ENCODE measurements at places on chromosomes 6 and 20. TPM values are rescaled to one million over a fixed set of nuclear protein-coding genes. Genes with fewer than 3 reads are reported as not detected.

- H3K27me3 ChIP-seq, result no peaks in the 10 kb centered on the region
- H3K4me1 ChIP-seq, result peaks cover 18% of the 10 kb centered on the region
Observed at GRCh38 chr6:116697480-116697879, 16.5 kb downstream of the KPNA5 start.

- no peak overlapping the region for H3K4me3 ChIP-seq
- no peak overlapping the region for H3K27ac ChIP-seq
Observed at GRCh38 chr6:67888546-67888885, 746.6 kb upstream of the ADGRB3 start.

- no peaks in the 10 kb centered on the region for H3K27me3 ChIP-seq
- H3K27ac ChIP-seq, result peak overlapping the region; percentile 98
- peaks cover 78% of the 10 kb centered on the region for H3K4me1 ChIP-seq
- peak; percentile 87 for DNase-seq
Observed at GRCh38 chr6:166627875-166628801, 1.1 kb upstream of the RPS6KA2 start.

GRCh38 chr6:138682704-138683527 lies 90.7 kb upstream of the CCDC28A start:
- no peaks in the 10 kb centered on the region for H3K4me1 ChIP-seq
- no peaks in the 10 kb centered on the region for H3K36me3 ChIP-seq
- no peak overlapping the region for H3K4me3 ChIP-seq
- peak overlapping the region; percentile 22 for H3K27ac ChIP-seq
- H3K27me3 ChIP-seq, result no peaks in the 10 kb centered on the region

DNA sequence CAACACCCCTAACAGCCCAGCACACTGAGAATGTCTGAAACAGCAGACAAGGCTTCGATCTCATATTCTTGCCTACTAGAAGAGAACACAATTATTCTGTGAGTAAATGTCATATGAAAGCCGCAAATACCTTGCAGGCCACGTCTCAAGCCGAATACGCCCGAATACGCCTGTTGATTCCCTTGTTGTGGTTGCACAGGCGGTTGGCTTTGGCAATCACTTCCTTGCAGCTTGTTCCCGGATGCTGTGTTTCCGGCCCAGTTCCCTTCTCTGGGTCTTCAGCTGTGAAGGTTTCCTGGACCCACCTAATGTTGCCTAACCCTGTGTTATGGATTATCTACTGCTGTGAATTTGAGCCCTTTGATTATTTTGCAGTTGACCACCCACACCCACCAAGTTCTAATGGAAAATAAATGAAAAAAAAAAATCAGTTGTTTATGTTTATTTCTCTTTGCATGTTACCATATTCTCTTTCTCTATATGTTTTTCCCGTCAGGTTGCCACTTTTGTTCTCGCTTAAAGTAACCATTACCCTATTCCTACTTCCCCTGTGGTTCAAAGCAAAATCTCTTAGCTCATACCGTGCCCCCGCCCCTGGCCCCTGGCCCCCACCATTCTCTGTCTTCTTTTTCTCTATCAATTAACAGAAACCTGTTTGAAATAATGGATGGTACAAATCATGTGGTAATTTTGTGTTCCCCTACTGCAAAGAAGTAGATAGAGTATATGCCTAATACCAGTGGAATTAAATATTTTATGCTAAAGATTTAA lies 172.4 kb downstream of the ADGB start:
- peak overlapping the region; percentile 75 for H3K27ac ChIP-seq
- no peaks in the 10 kb centered on the region for H3K27me3 ChIP-seq
- H3K4me3 ChIP-seq, result peak overlapping the region; percentile 32
- DNase-seq, result peak; percentile 62
- H3K36me3 ChIP-seq, result no peaks in the 10 kb centered on the region
- peaks cover 4% of the 10 kb centered on the region for H3K4me1 ChIP-seq

DNA sequence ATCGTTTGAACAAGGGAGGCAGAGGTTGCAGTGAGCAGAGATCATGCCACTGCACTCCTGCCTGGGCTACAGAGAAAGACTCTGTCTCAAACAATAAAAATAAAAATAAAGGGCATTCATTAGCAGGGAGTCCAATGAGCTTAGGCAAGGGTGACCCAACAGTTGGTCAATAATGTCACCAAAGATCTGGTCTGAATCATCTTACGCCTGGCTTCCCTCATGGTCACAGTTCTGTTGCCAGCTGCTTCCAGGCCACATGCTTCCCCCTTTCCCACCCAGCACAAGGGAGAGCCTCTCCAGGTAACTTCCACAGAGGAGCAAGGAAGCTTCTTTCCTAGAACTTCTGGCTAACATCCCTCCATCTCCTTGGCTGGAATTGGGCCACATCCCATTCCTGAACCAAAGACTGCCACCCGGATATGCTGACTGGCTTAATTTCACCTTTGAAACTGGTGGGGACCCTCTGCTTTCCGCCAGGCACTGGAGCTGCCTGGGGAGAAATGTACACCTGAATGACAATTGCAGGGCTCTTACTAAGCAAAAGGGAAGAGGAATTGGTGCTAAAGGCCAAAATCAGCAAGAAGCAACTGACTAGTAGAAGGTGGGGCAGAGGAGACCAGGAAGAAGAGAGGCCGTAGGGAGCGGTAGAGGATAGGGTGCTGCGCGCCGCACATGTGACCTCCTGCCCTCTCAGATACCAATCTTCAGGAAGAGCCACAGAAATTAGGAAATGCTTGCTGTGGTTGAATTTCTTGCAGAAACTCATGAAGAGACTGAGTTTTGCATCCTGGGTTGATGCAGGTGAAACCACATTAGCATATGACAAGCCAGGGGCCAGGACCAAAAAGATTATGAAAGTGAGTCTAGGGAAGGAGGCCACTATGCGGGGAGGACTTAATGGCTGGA lies 8.3 kb upstream of the SCML4 start:
- no peaks in the 10 kb centered on the region for H3K4me1 ChIP-seq
- peaks cover 8% of the 10 kb centered on the region for H3K27me3 ChIP-seq
- DNase-seq, result no peak
- H3K27ac ChIP-seq, result no peak overlapping the region

- H3K4me3 ChIP-seq, result no peak overlapping the region
- H3K36me3 ChIP-seq, result peaks cover 100% of the 10 kb centered on the region
- no peak for DNase-seq
- H3K4me1 ChIP-seq, result peaks cover 7% of the 10 kb centered on the region
Observed at GRCh38 chr20:57369596-57369995, 18.5 kb downstream of the RAE1 start.

DNA sequence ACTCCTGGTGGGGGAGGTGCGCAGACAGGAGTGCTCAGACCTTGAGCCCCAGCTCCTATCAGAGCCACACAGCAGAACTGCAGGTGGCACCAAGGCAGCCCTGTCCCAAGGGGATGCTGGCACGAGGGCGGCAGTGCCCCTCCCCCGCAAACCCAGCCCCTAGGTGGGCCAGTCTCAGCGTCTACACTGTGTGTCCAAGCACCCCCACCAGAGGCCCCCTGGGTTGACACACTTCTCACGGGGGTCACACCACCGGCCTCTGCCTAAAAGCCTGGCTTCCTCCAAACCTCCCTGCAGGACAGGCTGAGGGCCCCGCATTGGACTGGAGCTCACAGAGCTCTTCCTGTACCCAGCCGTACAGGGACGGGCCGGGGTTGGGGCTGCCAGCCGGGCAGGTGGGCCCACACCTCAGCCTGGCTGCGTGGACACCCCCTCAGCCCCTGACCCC lies 8.1 kb downstream of the SLC2A4RG start:
- peaks cover 13% of the 10 kb centered on the region for H3K4me1 ChIP-seq
- peak overlapping the region; percentile 11 for H3K27ac ChIP-seq
- no peaks in the 10 kb centered on the region for H3K27me3 ChIP-seq

- peak overlapping the region; percentile 89 for H3K4me3 ChIP-seq
- H3K27me3 ChIP-seq, result no peaks in the 10 kb centered on the region
- peaks cover 20% of the 10 kb centered on the region for H3K4me1 ChIP-seq
- DNase-seq, result peak; percentile 60
Observed at GRCh38 chr6:14211562-14211942, 94.0 kb downstream of the CD83 start.

DNA sequence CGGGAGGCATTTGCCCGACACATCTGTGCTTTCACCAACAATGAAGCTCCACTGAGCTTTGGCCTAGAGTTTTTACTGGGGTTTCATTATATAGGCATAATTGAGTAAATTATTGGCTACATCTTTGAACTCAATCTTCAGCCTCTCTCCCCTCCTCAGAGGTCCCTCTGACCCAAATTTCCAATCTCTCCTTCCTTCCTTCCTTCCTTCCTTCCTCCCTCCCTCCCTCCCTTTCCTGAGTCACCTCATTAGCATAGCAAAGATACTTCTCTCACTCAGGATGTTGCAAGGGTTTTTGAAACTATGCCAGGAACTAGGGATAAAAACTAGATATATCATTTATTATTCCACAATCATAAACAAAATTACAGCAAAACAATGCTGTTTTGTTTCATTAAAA lies 238.2 kb upstream of the PRND start:
- no peaks in the 10 kb centered on the region for H3K4me1 ChIP-seq
- H3K4me3 ChIP-seq, result no peak overlapping the region
- no peak for DNase-seq
- H3K27ac ChIP-seq, result no peak overlapping the region
- no peaks in the 10 kb centered on the region for H3K36me3 ChIP-seq

- H3K36me3 ChIP-seq, result no peaks in the 10 kb centered on the region
- H3K27me3 ChIP-seq, result peaks cover 5% of the 10 kb centered on the region
- DNase-seq, result no peak
- no peak overlapping the region for H3K4me3 ChIP-seq
- H3K4me1 ChIP-seq, result peaks cover 31% of the 10 kb centered on the region
Observed at GRCh38 chr6:168525114-168525513, 84.1 kb downstream of the SMOC2 start.

- no peak overlapping the region for H3K27ac ChIP-seq
- no peak overlapping the region for H3K4me3 ChIP-seq
- H3K27me3 ChIP-seq, result no peaks in the 10 kb centered on the region
- no peak for DNase-seq
- no peaks in the 10 kb centered on the region for H3K36me3 ChIP-seq
- no peaks in the 10 kb centered on the region for H3K4me1 ChIP-seq
Observed at GRCh38 chr20:58524814-58525213, 9.6 kb upstream of the APCDD1L start.

DNA sequence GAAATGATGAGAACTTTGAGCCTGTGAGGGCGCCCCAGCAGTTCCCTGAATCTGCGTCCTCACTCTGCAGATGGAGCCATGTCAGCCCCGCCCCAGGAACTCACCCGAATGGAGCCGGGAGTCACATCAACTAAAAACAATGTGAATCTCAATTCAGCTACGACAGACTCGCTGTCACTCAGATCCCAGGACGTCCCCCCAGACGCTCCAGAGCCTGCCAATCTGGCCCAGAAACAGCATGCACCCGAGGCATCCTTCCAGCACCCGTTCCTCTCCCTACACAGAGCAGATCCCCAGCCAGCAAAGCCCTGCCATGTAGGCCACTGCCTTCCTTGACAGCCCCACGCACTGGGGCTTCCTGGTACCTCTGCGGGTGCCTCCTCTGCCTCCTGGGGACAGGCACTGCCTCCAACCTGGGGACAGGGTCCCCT lies 248.0 kb downstream of the TTLL2 start:
- H3K27ac ChIP-seq, result peak overlapping the region; percentile 63
- no peaks in the 10 kb centered on the region for H3K27me3 ChIP-seq
- H3K4me1 ChIP-seq, result peaks cover 11% of the 10 kb centered on the region
- no peaks in the 10 kb centered on the region for H3K36me3 ChIP-seq
- H3K4me3 ChIP-seq, result no peak overlapping the region

DNA sequence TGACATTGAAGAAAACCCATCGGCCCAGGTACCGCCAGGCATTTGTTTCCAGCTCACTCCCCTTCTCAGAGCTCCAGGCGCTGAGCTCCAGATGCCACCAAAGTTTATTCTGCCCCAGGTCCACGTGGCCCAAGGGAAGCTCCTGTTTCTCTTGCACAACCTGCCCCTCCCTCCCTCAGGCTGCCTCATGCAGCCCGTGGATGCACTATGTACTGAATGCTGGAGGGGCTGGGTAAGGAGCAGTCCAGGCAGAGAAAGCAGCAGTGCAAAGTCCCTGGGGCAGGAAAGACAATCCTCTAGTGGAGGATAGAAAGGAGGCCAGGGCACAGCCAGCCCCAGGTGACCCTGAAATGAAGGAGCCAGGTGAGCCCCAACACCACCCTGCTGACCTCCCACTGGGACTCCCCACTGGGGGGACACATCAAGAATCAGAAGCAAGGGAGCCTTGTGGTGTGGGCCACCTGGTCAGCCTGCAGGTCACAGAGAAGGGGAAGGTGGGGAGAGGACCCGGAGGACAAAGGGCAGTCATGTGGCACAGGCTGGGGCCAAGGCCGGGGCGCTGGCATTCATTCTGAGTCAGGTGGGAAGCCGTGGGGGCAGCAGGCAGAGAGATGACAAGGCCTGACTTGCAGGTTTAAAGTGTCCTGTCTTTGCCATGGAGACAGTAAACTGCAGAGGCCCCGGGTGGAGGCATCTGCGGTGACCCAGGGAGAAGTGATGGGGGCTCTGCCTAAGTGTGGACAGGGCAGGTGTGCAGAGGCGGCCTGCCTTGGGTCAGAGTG lies 230.1 kb downstream of the PREX1 start:
- H3K27ac ChIP-seq, result no peak overlapping the region
- no peaks in the 10 kb centered on the region for H3K4me1 ChIP-seq
- no peaks in the 10 kb centered on the region for H3K36me3 ChIP-seq
- H3K27me3 ChIP-seq, result peaks cover 9% of the 10 kb centered on the region

GRCh38 chr6:1039746-1040145 lies 272.2 kb upstream of the FOXQ1 start:
- H3K4me3 ChIP-seq, result no peak overlapping the region
- no peak overlapping the region for H3K27ac ChIP-seq
- no peaks in the 10 kb centered on the region for H3K4me1 ChIP-seq
- no peak for DNase-seq
- H3K27me3 ChIP-seq, result peaks cover 93% of the 10 kb centered on the region
- no peaks in the 10 kb centered on the region for H3K36me3 ChIP-seq

DNA sequence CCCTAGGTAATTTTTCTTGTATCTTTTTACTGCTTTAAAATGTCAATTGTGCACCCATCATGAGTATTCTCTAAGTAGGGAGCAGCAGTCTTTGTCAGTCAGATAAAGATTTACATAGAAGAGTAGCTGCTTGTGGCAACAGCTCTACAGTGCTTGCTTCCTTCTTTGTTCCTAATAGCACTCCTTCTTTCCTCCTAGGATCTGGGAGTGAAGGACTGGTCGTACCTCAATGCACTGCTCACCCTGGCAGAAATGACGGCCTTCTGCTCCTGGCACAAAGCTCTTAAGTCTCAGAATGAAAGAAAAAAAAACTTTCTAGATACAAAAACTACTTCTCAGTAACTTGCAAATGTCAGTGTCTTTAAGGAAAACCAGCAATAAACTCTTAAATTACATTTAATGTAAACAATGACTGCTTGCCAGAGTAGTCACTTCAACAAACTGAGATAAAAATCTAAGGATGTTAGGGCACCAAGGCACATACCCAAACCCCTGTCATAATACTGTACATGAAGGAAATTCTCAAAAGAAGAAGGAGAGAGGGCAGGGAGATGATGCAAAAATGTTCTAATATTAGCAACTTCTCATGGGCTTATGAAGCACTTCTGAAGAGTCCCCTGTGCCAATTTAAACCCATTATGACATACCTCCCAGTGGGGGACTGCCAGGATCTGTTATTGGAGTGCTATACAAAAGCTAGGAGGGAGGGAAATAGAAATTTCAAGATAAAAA lies 34.0 kb downstream of the NCOA6 start:
- peaks cover 28% of the 10 kb centered on the region for H3K36me3 ChIP-seq
- DNase-seq, result no peak
- H3K27me3 ChIP-seq, result no peaks in the 10 kb centered on the region
- no peak overlapping the region for H3K4me3 ChIP-seq

Gene EPHA7
- total RNA-seq, result 12.5 TPM

Gene CCDC167
- total RNA-seq, result 28.1 TPM

Gene POFUT1
- 28.9 TPM for total RNA-seq

Gene LZTS3
- 13.4 TPM for total RNA-seq

Gene SLC32A1
- total RNA-seq, result not detected

Gene PRICKLE4
- total RNA-seq, result 0.88 TPM

Gene DST
- total RNA-seq, result 331 TPM

Gene HLA-A
- 252 TPM for total RNA-seq

Gene MYB
- 0.08 TPM for total RNA-seq

Measured in left ventricle myocardium inferior (tissue), 1 donor.